ENCODE measurements at places on chromosomes 11 and 22. TPM values are rescaled to one million over a fixed set of nuclear protein-coding genes. Genes with fewer than 3 reads are reported as not detected.

GRCh38 chr11:9146477-9146876 is 55.1 kb upstream of the SCUBE2 start:
- DNase-seq = no peak

Gene IRF7
- 6.4 TPM for polyA plus RNA-seq

- no peak for DNase-seq
Measured at GRCh38 chr11:59611570-59612565, 3.7 kb downstream of the OSBP start.

GRCh38 chr22:40251106-40251505 is 73.4 kb downstream of the TNRC6B start:
- DNase-seq = no peak

Gene RFPL3
- polyA plus RNA-seq = not detected

- DNase-seq = peak; percentile 4
Measured at GRCh38 chr11:75946531-75947530, 131.8 kb downstream of the UVRAG start.

Gene MPEG1
- polyA plus RNA-seq = 9.0 TPM

DNA sequence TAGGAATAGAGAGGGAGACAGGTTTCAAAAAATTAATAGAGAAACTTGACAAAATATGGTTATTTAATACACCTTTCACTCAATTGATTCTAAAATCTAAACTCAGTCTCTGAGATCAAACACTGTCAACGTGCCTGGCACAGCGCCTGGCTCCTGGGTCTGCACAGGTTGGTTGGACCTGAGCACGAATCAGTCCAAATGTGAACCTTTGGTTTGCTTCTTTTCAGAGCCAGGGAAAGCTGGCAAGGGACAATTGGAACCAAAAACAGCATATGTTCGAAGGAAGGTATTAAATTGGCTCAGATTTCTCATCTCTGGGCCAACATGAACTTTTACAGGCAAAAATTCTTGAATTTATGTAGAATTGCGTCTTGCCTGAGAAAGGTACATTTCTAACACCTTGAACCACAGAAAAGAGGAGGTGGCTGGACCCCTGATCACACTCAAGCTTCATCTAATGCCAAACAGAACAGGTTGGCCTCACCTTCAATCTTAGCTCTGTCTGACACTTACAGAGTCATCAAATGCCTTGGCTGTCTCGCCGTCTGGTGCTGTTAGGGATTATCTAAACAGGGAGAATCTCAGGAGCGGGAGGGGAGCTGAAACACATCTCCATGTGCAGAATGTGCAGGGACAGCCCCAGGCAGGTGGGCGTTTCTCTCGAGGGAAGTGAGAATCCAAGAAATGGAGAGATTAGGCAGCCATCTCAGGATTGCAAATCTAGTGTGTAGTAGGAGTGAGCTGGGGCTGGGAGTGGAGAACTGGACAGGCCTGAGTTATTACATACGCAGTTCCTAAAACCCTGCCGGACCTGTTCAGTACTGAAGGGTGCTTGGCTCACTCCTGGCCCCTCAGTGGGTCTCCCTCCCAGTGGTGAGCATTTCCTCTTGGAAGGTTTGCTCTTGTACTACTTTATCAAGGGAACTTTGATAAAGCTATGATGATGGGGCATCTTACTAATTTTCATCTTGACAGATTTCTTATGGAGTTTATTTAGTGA is 442.2 kb upstream of the B3GAT1 start:
- no peak for DNase-seq

DNA sequence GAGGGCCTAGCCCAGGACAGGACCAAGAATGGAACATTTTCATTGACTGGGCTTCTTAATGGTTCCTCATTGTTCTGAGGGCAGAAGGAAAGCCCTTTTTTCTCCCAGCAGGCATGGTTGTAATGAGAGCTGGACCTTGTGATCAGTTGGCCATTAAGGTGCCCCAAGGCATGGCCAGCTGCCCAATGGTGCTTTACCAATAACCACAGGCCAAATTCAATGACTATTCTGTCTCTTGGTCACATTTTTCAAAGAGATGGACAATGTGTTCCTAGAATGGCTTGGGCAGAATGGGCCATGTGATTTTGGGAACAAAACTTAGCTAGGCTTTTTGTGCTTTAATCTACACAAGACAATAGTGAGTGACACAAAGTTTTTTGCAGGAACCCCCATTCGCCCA is 7.3 kb downstream of the NAV2 start:
- no peak for DNase-seq

- no peak for DNase-seq
Measured at GRCh38 chr22:19853879-19854777, 546 bp downstream of the GNB1L start.

DNA sequence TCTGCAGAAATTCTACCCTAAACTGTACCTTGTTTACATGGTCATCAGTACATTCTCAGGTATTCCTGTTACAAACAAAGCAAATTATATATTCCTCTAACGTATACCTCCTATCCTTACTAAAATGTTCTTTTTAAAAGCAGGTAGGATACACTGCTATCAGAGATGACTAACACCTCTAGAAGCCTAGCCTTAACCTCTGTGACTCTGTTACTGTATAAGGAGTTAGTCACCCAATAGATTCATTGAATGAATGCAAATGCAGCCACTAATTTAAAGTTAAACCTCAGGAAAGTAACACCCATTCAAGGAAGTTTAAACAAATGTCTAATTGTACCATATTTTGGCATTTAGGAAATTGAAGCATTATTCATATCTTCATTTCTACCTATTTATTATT is 82.2 kb downstream of the FCHSD2 start:
- no peak for DNase-seq

- DNase-seq = no peak
Measured at GRCh38 chr11:77109236-77110019, 6.8 kb downstream of the OMP start.

- no peak for DNase-seq
Measured at GRCh38 chr11:109514313-109515018, 92.5 kb downstream of the C11orf87 start.

Gene NAALAD2
- polyA plus RNA-seq = 34.8 TPM

- no peak for DNase-seq
Measured at GRCh38 chr11:76841923-76842452, 18.7 kb upstream of the ACER3 start.

- no peak for DNase-seq
Measured at GRCh38 chr11:88420165-88420791, 82.7 kb upstream of the CTSC start.

Gene IL10RA
- 3.1 TPM for polyA plus RNA-seq

DNA sequence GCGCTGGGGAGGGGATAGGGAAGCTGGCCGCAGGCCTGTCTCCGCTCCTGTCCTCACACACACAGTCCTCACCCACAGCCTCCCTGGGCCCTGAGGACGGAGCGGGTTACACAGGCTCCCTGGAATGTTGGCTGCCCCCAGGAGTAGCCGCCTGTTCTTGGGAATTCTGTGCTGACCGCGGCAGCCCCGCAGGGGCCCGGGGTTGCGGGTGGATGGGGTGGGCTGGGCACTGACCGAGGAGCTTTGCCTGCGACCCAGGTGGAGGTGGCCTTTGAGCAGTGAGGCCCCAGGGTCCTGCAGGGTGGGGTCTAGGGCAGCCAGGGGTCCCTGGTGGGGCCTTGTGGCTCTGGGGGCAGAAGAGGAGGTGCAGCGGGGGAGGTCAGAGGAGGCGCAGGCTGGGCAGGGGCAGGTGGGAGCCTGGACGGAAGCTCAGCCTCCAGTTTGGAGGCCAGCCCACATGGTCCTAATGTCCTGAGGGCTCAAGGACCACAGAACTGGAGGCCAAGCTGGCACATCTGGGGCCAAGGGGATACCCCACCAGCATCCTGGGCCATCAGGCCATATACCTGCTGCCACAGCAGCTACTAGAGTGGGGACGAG is 6.6 kb upstream of the MRGPRG start:
- no peak for DNase-seq

DNA sequence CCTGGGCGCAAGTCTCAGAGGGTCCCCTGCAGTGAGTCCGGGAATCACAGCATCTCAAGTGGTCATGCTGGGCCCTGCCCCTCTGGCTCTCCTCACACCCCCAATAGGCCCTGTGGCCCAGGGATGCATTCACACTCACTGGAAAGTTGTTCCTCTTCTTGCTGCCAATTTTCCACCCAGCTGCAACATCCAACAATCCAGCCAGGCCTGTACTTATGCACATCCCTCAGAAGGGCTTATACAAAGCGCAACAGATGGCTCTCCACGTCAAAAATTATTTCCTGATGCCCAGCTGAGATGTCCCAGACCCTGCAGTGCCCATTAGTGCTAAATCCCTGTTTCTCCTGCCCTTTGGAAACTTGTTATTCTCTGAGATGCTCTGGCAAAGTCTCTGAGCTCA is 407.8 kb upstream of the NARS2 start:
- no peak for DNase-seq

DNA sequence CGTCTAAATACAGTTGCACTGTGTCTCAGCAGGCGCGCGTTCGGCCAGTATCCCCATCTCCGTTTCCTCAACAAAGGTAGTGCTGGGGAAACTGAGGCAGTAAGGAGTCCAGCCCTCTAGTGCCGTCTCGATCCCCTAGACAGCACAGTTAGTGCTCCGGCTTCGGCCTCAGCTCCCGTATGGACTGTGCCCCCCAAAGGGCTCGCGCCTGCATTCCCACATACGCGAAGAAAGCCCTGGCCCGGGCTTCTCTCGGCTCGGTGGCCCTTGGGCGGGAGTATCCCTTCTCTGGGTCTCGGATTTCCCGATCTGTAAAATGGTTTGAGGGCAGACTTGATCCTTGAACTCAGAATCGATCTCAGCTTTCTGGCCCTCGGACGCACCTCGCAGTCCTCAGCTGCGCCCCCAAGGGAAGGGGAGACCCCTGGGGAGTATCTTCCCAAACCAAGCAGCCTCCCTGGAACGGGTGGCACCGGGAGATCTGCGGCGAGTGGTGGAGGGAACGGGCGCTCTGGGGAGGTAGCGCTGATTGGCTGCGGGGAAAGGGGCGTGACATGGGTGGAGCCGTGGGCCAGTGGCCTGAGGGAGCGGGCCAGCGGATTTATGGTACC is 759 bp upstream of the PEX16 start:
- no peak for DNase-seq

GRCh38 chr22:35589071-35589755 is 27.9 kb downstream of the MB start:
- DNase-seq = no peak

Gene ESAM
- polyA plus RNA-seq = 56.1 TPM

DNA sequence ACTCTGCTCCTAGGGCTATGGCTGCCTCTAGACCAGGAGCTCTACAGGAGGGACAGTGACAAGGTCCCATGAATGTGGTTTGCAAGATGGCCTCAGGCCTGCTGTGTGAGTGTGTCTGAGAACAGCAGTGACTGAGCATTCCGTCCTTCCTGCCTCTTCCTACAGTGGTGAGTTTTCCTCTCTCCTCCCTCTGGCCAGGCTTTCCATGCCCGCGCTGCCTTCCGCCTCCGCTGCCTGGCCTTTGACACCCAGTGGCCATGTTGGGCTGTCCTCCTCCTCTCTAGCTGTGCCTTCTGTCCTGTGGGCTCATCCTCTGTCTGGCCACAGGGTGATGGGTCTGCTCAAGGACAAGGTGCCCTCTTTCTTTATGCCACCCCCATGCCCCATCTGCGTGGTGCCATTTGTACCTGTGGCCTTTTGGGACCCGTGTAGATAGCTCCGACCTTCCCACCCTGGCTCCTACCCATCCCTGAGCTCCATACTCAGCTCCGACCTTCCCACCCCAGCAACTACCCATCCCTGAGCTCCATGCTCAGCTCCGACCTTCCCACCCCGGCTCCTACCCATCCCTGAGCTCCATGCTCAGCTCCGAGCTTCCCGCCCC is 970.4 kb downstream of the BRD1 start:
- DNase-seq = no peak
